BJ (cell line): ENCODE measurements at places on chromosomes 1 and 21. TPM values are rescaled to one million over a fixed set of nuclear protein-coding genes. Genes with fewer than 3 reads are reported as not detected.
A peak's percentile ranks its signal among the peaks of the same experiment; 100 is the strongest.

Gene SERPINC1
- 0.05 and 0.16 TPM in 2 replicates for polyA plus RNA-seq

Gene RXRG
- not detected in 2 replicates for polyA plus RNA-seq

Gene ADAM30
- not detected in 2 replicates for polyA plus RNA-seq

Gene HEYL
- 0.16 and 0.50 TPM in 2 replicates for polyA plus RNA-seq

Gene SLC2A5
- polyA plus RNA-seq = 0.16 and 0.31 TPM in 2 replicates

Gene LDLRAD1
- polyA plus RNA-seq = not detected in 2 replicates

- no peak for DNase-seq
These were observed 889.6 kb upstream of the ADGRL4 start for GRCh38 chr1:79896140-79896539.

DNA sequence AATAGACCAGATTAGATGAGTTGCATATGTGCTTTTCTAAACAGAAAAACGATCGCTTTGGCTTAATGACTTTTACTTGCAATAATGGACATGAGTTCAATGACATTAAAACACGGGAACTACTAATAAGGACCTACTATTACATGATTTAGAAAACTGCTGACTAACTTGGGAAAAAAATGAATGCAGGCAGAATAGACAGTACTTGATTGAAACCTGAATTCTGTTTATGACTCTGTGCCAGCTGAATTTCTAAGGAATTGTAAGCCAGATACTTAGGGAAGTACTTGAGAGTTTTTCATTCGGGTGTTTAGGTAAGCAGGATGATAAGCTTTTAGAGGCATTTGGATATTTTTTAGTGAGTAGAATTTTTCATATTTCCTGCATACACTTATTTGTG, 12.0 kb downstream of the ADGRL2 start:
- DNase-seq = no peak

GRCh38 chr1:8745749-8746390, 71.6 kb downstream of the RERE start:
- no peak for DNase-seq

DNA sequence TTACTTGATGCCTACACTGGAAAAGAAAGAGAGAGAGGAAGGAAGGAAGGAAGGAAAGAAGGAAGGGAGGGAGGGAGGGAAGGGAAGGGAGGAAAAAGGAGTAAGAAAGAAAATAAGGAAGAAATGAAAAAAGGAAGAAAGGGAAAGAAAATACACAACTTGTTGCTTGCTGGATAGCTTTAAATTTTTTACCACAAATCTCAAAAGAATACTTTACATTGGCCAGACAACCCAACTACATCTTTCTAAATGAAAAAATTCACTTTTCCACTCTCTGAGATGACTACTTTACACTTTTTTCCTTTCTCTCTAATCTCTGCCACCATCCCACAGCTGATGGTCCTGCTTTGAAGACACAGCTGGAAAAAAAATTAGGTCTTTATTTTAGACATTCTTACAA, 228.9 kb upstream of the FAM78B start:
- no peak for DNase-seq

DNA sequence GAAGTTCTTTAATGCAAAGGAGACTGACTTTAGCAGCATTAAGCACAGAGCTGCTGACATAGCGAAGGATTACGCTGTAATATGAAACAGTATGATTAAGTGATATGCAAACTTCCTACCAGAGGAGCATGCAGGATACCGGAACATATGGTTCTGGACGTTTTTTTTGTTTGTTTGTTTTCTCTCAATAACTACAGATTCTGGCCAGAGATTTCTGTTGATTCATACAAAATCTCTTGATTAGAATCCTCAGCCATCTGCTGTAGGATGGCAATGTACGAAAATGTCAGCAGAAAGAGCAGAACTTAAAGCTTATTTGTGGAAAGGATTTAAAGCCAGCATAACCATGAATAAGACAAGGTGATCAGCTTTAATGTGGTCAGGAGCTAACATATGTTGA, 970.7 kb downstream of the KCNT2 start:
- DNase-seq = no peak

- no peak for DNase-seq
These were observed 45.3 kb downstream of the NR5A2 start for GRCh38 chr1:200072636-200073285.

DNA sequence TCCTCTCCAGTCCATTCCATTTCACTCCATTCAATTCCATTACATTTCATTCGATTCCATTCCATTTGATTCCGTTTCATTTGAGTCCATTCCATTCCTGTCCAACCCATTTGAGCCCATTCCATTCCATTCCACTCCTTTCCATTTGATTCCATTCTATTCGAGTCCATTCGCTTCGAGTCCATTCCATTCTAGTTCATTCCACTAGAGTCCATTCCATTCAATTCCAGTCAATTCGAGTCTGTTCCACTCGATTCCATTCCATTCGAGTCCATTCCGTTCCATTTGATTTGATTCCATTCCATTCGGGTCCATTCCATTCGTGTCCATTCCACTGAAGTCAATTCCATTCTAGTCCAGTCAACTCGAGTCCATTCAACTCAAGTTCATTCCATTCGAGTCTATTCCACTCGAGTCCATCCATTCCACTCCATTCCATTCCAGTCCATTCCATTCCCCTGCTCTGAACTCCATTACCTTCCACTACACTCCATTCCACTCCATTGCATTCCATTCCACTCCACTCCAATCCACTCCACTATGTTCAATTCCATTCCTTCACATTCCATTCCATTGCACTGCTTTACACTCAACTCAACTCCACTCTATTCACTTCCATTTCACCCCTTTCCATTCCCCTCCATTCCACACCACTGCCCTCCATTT, 2569.4 kb upstream of the TPTE start:
- no peak for DNase-seq

- no peak for DNase-seq
These were observed 11.9 kb downstream of the ACTRT2 start for GRCh38 chr1:3033040-3033789.

DNA sequence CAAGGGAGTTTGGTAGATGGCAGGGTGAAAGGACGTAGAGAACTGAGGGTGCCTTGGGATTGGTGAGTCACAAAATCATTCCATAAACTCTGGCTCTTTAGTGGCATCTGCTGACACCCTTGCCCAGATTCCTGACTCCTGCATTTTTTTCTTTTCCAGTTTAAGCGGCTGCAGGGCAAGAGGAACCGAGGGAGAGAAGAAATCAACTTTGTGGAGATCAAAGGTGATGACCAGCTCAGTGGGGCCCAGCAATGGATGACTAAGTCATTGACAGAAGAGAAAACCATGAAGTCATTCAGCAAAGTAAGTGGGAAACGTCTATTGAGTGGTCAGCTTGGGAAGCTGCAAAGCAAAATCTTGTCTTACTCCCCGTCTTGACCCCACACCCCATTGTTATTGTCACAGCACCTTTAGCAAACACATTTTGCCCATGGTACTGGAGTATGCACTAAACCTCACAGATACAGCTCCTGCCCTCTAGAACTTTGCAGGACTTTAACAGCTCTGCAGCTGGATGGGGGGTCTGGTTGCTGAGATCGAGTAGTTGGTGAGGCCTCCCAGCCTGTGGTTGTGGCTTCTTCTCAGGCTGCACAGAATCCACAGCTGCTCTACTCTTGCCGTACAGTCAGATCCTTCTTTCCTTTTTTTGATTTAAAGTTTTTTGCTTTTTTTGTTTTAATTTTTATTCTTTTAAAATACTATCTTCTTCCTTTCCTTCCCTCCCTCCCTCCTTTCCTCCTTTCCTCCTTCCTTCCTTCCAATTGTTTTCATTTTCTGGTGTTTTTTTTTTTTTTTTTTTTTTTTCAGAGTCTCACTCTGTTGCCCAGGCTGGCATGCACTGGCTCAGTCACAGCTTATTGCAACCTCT, 21.9 kb downstream of the SH2D2A start:
- no peak for DNase-seq

DNA sequence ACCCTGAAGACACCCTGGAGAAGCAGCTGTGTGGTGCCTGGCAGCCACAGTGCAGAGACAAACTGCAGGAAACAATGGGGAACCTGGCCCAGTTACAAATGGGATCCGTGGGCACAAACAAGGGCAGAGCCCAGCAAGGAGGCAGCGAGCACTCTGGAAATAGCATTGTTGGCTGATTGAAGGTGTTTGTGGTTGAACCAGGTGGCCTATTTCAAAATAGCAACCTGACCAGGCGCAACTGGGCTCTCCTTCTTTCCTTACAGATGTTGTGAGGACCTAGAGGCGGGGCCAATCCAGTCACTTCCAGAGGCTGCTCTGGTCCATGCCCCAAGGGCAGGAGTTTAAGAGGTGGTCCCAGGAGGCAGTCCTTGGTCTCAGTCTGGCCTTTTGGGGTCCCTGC, 21.7 kb upstream of the ZBTB21 start:
- DNase-seq = no peak

GRCh38 chr1:5756434-5757186, 235.6 kb downstream of the NPHP4 start:
- DNase-seq = no peak

DNA sequence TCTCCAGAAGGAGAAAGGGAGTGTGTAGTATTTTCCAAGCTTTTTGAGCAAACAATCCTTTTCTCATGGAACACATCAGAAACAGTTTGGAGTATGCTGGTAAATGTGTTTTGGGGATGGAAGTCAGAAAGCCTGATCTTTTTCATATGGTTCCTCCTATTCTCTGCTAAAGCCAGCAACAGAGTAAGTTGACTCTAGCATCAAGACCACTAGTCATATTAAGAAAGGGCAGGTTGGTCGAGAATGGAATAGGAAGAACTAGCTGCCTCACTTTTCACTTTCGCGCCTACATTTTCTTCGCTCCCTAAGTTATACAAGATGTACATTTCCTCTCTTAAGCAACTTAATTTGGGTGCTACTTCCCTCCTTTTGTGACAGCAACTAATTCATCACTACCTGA, 24.0 kb downstream of the PPT1 start:
- no peak for DNase-seq

GRCh38 chr1:202858789-202859414, 30.0 kb downstream of the RABIF start:
- DNase-seq = no peak

DNA sequence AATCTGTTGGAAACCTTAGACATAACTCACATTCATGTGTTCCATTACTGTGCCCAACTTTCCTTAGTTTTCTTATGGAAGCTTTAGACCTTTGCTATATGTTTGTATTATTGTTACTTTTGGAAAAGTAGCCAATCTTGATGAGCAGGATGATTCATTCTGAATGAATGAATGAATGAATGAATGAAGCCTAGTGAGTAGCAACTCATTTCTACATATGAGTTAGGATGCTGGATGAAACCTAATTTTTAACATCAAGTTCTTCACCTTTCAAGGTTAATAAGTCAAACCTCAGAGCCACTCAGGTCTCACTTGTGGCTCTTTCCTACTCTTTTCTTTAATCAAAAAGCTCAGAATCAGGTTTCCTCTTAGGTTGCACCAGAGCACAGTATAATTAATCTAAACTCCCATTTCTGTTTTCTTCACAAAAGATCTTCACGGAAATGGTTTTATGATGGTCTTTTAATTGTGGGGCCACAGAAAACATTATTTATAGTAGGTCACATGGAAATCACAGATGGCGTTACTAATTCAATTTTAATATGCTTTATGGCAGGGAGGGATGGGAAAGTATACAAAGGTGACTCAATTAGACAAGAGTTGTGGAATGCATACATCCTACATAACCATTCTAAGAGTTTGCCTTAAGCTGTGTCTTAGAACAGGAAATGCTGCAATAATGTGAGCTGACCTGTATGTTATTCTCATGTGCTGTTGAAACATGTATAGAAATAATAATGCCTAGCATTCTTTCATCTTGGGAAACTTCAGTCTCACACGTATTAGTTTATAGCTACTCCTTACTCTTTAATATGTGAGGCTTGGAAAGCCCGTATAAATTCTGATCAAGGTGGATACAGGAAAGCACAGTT, 4.5 kb upstream of the DDX59 start:
- no peak for DNase-seq

GRCh38 chr1:94646141-94646643, 104.6 kb upstream of the F3 start:
- DNase-seq = peak; percentile 72

- DNase-seq = no peak
These were observed 204.7 kb downstream of the NFIA start for GRCh38 chr1:61287014-61287413.

- no peak for DNase-seq
These were observed 529.3 kb upstream of the LRRC7 start for GRCh38 chr1:69038379-69038778.

DNA sequence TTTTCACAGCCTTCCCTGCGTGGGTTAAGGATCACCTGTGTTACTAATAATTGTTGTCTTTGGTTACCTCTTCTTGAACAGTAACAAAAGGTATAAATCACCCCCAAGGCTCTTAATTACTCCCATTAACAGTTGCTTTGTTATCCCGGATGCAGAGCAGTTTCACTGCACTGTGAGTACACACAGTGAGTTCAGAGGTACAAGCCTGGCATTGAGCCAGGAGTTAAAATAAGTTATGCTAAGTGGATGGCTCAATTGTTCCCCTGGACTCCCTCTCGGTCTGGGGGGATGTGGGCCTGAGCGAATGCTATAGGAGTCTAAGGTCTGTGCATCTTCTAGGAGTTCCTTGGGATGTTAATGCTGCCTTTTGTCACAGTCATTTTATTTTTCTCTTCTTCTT, 258.3 kb downstream of the ATG4C start:
- no peak for DNase-seq

DNA sequence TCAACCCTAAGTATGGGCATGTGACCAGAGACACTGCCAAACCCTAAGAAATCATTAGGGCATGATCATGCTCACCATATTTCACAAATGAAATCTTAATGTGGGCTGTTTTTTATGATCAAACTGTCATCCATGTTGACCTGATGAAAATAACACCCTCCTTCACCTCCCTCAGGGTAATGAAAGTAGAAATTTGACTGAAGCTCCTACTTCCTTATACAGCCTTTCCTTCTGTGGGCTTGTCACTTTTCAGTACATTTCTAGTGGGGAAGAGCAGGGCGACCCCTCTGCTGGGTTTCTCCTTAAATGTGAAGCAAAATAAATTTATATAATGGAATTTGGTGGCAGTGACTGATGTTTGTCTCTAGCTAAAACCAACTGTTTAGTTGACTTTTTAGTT, 25.9 kb downstream of the IVNS1ABP start:
- no peak for DNase-seq

GRCh38 chr1:28176492-28177470, at the start of gene PTAFR:
Gene PTAFR, minus strand, starts transcription at chr1:28176690. Its CDS starts 25,669 bp downstream, at chr1:28151021.
- DNase-seq = no peak

- no peak for DNase-seq
These were observed 1.6 kb upstream of the COLGALT2 start for GRCh38 chr1:184039126-184039525.
